ENCODE measurements at places on chromosomes 13 and 19.
A peak's percentile ranks its signal among the peaks of the same experiment; 100 is the strongest.

- peak; percentile 49 for DNase-seq
Measured at GRCh38 chr19:19053508-19054314, 10.1 kb upstream of the SLC25A42 start.

DNA sequence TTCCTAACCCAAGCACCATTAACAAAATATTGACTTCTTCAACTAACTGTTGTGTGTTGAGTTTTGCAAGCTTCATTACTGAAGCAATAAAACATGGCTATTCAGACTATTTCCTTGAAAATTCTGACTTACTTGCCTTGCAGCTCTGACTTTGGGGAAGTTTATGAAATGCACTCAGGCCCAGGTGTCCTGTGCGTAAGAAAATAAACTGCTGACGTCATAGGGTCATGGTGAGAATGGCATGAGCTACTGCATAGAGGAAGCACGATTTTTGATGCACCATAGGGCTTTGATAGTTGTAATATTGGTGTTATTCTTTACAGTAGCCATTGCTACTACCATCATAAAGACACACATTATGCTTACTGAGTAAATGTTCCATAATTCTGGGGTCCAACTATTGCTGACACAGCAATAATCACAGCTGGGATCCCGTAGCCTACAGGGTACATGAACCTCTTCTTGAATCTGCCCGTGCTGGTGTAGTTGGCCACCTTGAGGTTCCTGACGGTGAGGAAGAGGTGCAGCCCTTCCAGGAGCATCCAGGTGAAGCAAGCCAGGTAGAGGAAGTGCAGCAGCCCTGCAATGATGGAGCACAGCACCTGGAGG lies 57.9 kb downstream of the MBD3L2B start:
- no peak for DNase-seq

DNA sequence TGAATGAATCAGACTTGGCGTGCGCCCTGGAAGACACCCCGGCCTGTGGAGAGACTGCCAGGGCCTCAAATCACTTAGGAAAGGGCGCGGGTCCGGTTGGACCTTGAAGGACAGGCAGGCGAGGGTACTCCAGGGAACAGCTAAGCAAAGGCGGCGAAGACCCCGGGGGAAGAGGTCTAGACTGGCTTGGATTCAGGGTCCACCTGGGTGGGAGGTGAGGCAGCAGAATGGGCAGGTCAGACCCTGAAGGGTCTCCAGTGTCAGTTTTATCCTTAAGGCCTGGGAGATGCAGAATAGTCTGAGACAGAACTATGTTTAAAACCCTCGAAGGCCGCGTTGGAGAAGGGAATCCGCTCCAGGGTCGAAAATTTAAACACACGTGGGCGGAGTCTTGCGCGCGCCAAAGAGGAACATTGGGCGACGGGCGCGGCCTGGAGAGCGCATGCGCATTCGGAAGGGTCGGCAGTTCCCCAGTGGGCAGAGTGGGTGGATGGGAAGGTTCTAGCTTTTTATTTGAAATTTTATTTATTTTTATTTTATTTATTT lies 567 bp upstream of the SMG9 start:
- no peak for DNase-seq

DNA sequence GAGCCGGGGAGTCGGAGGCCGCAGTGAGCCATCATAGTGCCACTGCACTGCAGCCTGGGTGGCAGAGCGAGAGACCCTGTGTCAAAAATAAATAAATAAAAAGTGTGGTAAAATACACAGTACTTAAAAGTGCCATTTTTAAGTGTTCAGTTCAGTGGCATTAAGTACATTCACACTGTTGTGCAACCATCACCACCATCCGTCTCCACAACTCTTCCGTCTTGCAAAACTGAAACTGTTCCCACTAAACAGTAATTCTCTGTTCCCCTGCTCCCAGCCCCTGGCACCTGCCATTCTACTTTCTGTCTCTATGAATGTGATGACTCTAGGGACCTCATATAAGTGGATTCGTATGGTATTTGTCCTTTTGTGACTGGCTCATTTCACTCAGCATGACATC lies 13.3 kb downstream of the SLC25A42 start:
- DNase-seq: no peak

DNA sequence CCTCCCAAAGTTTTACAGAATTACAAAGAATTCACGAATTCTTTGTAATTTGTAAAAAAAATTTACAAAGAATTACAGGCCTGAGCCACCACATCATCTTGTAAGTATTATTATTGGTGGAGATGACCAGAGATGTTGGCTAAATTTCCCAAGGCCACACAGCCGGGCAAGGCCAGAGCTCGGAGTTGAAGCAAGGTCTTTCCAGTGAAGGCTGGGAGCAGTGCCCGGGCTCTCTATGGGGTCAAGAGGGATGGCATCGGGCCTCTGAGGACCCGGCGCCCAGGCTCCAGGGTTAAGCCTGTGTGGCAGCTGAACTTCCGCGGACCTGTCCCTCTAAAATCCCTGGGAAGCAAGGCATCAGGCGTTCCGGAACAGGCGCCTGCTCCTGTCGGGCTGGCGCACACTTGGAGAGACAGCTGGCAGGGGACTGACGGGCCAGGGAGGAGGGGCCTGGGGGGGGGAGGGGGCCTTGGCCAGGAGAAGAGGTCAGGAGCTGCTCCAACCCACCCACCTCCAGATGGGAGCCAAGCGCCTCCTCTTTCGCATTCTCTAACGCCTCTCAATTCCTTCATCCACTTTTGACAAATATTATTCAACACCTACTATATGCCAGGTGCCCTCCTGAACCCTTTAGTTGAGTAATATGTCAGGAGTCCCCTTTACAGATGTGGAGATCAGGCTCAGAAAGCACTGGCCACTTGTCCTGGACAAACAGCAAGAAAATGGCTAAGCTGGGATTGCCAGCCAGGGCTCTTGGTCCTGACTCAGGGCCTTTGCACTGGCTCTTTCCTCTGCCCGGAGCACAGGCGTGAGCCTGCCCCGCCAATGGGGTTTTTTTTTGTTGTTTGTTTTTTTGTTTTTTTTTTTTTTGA lies 36.8 kb upstream of the SEMA6B start:
- DNase-seq: no peak

DNA sequence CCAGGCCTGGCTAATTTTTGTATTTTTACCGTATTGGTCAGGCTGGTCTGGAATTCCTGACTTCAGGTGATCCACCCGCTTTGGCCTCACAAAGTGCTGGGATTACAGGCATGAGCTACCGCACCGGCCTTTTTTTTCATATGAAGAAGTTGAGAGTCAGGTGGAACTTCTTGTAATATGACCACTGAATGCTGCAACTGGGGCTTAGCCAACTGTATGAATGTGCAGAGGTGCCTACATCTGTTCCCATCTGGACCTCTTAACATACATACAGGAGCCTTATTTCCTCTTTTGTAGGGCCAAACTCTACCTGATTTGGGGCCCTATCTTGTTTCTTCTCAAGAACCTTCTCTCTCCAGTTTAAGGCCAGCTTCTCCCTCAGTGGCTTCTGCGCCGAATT lies 11.9 kb upstream of the GGACT start:
- no peak for DNase-seq

GRCh38 chr13:98358937-98359336 lies 181.9 kb upstream of the RNF113B start:
- no peak for DNase-seq

- no peak for DNase-seq
Measured at GRCh38 chr13:67193979-67194378, 36.2 kb downstream of the PCDH9 start.

- DNase-seq: no peak
Measured at GRCh38 chr19:40407714-40408597, 5.2 kb downstream of the PRX start.

DNA sequence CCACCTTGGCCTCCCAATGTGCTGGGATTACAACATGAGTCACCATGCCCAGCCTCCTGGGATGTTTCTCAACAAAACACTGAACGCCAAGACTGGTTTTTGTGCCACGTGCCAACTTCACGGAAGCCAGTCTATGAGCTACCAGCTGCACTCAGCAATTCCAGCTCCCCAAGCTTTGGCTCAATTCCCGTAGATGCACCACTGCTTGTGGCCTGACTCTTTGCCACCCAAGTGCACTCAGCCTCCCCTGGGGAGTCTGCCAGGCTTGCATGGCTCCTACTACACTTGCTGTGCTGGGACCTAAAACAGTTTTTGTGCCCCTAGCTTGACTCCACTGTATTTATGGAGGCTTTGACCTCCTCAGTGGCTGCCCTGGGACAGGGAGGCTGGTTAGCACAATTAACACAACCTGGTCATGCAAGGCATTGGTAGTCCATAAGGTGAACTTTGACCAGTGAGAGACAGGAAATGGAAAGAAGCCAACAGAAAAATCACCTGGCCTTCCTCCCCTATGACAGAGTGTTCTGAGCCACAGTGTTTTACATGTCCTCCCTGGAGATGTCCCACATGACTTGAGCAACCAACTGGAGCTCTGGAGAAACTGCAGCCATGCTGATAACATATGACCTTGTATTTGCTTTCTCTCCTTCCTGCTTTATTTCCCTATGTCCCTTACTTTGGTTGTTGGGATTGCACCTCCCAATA lies 1173.1 kb downstream of the UQCRFS1 start:
- no peak for DNase-seq

GRCh38 chr13:111202745-111203144 lies 87.6 kb downstream of the ARHGEF7 start:
- peak; percentile 51 for DNase-seq

DNA sequence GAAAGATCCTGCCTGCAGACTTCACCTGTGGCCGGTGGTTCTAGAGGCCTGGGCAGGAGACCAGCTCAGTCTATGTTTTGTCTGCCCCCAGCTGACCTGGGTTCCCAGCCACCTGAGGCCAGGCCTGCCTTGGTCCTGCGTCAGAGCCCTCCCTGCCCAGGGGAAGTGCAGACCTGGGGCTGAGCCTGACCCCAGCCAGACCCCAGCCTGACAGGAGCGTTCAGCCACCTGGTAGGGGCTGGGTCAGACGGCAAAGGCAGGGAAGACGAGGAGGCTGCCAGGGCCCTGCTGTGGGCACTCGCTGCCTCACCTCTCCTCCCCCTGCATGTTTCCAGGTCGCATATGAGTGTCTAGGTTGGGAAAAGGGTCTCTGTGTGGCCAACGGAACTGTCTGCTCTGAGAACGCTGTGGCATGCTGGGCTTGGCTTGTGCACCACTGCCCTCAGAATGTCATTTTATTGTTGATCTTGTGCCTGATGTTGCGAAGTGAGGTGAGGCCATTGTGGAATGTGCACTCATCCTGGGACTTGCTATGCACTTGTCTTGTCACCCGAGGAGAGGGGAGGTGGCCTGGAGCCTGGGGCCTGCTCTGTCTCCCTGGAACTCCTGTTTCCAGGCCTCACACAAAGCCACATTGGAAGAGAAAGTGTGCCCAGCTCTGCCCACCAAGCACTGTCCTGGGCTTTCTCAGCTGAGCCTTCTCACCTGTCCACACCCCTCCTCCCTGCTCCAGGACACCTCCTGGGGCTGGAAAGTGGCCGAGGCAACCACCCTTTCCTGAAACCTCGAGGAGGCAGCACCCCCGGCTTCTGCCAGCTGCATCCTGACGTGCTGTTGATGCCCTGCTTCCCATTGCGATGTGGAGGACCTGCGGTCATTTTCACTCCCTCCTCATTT lies 15.2 kb upstream of the MCF2L start:
- DNase-seq: no peak

- DNase-seq: no peak
Measured at GRCh38 chr13:50543141-50543540, 300.4 kb downstream of the DLEU7 start.

Data from H54 (cell line).